ENCODE measurements at places on chromosomes 7 and 10.

DNA sequence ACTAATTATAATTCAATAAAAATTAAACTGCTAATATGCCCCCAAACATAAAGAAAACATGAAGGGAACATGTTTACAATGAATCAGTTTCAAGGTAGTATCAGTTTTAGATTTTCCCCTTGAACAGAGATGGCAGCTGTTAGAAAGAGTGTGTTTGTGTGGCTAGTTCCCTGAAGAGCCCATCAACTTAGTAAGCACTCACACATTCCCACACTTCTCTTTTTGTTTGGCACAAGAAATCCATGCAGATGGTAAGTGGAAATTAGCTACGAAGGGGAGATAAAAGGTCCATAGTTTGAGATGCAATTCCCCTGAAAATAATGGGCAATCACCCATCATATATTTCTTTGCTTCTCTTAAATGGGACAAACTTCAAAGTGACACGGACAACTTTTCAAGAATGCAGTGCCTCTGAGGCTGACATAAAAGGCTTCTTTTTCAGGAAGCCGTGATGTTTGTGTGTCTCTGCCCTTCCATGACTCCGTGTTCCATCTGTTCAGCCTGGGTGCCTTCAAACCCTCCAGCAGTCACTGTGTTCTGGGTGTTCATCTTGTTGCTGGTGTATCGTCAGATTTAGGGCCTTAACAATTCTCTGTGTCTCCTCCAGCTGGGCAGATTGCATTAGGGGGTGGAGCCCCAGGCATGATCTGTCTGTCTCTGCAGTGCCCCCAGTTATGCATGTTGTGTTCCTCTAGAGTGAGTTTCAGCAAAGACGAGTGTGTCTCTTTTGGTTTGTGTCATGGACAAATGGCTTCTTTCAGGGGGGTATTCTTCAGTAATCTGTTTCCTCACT, 259.5 kb upstream of the NPY start:
- no peak for DNase-seq

- DNase-seq: no peak
Measured at GRCh38 chr7:134826105-134826504, 46.7 kb downstream of the CALD1 start.

DNA sequence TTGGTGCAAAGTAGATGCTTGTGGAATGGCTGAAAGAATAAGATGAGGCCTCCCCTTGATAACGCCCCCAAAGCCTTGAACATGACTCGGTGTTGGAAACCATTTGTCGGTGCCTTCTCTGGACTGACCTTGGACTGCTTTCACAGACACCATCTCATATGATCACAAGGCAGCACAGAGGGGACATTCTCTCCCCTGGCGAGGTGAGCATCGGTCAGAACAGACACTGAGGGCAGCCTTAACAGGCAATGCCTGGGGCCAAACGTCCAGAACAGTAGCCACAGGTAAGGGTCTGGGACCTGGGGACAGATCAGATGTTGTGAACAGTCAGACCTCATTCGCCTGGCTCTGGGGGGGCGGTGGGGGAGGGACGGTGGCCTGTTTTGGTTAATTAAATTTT, 2.8 kb upstream of the TRRAP start:
- DNase-seq: no peak

- no peak for DNase-seq
Measured at GRCh38 chr7:107712896-107713295, 31.0 kb upstream of the CBLL1 start.

- DNase-seq: no peak
Measured at GRCh38 chr7:150346922-150347321, 5.5 kb upstream of the RARRES2 start.

GRCh38 chr7:10128748-10129147, 844.9 kb upstream of the PHF14 start:
- no peak for DNase-seq
